NCI-H2081 treated with DMSO at 0.1 percent for 48 hours (cell line): ENCODE measurements at places on chromosomes 12 and 14.

DNA sequence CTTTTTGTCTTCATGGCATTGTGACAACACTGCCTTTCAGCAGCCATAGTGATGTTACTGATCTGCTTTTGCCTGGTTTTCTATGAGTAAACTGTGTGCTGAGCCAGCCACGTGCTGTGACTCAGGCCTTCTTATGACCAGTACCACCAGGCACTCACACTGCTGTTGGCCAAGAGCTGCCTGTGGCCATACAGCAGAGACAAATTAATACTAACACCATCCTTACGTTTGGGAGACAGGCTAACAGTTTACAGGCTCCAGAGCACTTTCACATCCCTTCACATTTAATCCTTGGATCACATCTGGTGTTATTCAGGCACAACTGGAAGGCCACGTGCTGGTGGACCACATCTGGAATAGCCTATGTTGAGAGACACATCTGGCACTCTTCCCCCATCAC lies 377.9 kb downstream of the CCDC91 start:
- DNase-seq: no peak

DNA sequence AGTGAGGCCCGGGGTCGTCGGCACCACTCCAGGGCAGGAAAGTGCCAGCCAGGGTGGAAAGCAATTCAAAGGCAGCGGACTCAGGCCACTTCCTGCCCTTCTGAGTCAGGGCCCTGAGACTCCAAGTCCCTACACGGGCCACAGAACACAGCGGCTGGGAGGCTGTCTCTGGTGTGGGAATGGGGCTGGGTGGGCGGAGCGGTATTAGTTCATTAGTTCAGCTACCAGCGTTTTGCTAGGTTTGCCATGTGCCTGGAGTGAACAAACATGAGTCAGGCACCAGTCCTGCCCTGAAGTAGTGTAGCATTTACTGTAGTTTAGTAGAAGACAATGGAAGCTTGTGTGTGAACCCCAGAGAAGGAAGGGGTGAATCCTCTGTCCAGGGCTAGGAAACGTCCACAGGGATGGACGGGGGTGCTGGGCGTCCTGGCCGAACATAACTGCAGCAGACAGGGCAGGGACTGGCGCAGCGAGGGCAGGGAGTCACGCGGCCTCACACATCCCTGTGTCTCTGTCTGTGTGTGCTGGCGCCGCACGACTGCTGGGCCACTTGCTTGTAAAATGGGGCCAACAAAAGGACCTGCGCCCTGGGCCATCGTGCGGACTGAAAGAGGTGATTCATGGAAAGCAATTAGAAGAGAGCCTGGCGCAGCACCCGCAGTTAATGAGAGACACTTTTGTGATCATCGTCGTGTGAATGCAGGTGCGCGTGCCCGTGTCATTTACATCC lies 186.4 kb upstream of the PRMT8 start:
- DNase-seq: peak; percentile 55

GRCh38 chr12:44464180-44464579 lies 411.9 kb downstream of the NELL2 start:
- no peak for DNase-seq

DNA sequence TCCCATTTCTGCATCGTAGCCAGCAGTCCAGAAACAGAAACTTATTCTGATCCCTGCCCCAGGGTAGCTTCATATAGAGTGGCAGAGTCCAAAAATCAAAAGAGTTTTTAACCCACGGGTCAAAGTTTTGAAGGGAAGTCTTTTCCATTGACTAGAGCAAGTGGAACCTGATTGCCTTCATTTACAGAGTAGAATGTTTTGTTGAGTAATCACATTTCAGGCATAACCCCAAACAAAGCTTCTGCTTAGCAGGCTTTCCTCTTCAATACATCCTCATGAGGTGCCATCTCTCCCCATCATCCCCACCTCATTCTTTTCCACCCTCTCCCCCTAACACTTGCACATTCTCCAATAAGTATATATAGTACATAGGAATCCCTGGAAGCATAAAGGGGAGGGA lies 516.0 kb upstream of the FBXO33 start:
- DNase-seq: no peak

GRCh38 chr12:2974560-2974971 lies 15.4 kb downstream of the TEAD4 start:
- DNase-seq: no peak

DNA sequence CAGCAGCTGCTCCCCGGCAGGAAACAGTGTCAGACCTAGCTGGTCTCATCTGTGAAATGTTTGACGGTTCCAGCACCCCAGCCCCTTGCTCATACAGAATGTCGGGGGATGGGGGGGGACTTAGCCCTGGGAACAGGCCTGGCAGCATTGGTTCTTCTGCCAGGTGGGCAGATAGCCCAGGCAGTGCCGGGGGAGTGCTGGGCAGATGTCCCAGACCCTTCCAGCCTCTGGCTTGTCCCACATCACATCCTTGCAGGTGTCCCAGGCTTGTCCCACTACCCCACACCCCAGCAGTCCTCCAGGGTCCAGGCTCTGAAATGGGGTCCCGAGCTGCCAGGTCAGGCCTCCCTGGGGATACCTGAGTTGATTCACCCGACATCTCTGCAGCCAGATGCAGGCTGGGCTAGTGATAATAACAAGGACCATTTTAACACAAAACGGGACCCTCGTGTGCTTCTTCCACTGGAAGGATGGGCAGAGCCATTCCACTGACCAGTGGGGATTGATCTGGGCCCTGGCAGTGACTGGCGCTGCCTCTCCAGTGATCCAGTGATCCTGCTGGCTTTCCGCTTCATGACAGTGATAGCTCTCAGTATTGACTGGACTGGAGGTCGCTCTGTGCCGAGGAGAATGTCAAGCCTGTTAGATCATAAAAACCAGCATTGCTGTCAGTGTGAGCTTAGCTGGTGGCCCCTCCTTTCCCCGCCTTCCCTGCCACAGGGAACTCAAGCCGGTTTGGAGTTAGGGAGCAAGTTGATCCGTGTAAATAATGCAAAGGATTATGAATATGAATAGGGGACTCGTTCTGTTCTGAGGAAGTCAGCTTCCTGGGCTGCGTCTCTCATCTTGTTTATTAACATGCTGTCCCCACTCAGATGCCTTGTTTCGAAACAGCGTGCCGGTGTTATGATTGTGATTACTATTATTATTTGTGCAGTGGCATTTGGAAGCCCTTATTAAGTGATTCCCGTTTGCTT lies 180.6 kb downstream of the AACS start:
- DNase-seq: no peak

GRCh38 chr12:10618338-10618987 lies 5.1 kb upstream of the MAGOHB start:
- DNase-seq: no peak

DNA sequence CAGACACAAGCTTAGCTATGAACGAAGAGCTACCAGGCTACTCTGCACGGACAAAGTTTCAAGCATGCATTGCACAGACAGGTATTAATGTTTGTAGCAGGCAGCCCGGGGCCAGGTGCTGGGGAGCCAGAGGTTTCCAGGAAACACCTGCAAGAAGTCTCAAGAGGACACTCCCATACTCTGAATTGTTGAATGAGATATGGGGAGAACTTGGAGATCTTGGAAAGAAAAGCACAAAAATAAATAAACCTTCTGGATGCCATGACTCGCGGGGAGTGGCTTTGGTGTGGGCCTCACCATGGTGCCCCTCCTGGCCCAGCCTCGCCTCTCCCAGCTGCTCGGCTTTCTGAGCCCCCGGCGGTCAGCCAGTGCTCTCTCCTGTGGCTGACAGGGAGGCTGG lies 186.8 kb downstream of the TTC7B start:
- DNase-seq: no peak

- no peak for DNase-seq
Observed at GRCh38 chr14:89344920-89345254, 72.1 kb downstream of the FOXN3 start.

- DNase-seq: no peak
Observed at GRCh38 chr12:38823738-38824137, 81.7 kb downstream of the CPNE8 start.

- no peak for DNase-seq
Observed at GRCh38 chr12:4416276-4416675, 29.3 kb downstream of the FGF6 start.

DNA sequence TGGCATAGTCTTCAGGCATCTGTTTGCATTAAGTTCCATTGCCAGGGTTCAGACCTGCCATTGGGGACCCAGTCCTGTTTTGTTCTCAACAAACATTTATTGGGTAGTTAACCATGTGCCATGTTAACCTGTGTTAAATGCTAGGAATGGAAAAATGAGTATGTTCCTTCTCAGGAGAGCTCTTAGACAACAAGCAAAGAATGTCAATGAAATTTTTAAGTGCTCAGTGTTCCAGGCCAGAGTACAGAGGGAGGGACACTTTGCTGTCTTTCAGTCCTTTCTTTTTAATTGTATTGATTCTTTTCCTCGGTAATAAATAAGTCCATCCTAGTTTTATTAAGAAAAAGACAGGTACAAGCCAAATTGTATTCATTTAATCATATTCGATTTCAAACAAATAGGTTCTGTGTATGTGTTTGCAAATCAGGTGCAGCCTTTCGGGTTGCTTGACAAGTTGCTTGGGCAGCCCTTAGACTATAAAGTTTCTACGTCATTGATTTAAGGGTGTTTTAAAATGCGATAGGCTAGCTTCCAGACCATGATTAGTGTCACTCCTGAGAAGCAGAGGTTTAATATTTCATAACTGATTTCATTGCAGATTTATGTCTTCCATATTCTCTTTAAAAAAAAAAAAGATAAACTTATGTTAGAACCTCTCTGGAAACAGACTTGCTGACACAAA lies 123.1 kb downstream of the DERA start:
- DNase-seq: no peak

DNA sequence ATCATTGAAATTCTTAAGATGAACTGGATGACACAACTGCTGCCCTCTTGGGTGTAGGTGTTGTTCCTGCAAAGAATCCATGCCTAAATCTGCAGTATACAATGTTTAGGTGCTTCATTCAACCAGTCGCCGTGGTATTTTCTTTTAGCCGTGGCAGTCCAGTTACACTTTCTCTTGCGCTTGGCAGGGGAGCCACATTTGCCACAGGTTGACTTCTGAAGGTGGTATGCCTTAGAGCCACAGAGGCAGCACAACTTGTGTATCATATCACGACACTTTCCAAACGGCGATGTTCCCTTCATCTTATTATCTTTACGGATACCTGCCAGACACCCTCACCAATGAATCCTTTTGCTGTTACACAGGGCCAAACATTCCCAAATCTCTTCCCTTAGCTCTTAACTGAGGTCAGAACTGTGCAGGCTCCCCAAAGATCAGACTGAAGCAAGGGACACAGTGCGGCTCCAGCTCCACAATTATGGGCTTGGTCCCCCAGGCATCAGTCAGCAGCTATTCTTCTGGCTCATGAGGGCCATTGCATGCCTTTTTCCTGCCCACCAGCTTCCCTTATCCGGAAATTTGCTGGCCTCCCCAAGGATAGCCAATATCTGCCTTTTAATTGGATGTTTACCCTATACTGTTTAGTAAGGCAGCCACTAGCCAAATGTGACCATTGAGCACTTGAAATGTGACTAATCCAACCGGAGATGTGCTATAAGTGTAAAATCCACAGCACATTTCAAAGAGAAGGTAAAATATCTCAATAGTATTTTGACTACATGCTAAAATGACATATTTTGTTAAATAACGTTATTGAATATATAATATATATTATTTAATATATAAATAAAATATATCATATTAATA lies 50.7 kb downstream of the SENP1 start:
- no peak for DNase-seq

- no peak for DNase-seq
Observed at GRCh38 chr12:52650520-52651081, 1.4 kb downstream of the KRT2 start.

DNA sequence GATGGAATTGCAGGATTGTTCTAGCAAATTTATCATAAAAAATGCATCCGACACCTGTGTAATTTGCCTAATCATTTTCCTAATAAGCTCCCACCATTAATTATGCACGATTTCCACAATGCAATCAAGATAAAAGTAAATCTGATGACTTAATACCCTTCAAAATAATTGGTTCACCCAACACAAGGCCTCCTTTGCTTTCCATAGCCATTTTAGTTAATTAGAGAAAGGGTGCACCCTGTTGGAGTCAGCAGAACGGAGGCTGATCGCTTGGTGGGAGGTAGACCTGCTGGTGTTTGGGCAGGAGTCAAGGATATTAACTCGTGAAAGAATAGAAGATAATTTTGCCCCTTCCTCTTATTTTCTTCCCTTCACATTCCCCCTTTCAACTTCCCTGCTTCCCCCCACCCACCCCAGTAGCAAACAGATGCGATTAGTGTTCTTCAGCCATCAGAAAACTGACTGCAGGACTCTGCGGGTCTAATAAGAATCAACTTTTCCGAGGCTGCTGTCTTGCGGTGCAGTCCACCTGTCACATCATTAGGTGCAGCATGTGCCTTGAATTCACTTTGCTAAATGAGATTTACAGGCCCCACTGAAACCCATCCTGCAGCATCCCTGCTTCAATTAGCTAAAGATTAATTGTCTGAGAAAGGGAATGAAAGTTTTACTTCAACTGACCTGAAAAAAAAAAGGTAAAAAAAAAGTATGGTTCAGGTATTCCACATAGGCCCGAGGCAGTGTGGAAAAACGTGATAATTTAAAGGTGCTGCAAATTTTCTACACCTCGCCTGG lies 553.7 kb upstream of the LMO3 start:
- DNase-seq: no peak

- no peak for DNase-seq
Observed at GRCh38 chr12:38638401-38638800, 267.0 kb downstream of the CPNE8 start.

GRCh38 chr12:131885543-131886057 lies 8.8 kb upstream of the ULK1 start:
- no peak for DNase-seq

DNA sequence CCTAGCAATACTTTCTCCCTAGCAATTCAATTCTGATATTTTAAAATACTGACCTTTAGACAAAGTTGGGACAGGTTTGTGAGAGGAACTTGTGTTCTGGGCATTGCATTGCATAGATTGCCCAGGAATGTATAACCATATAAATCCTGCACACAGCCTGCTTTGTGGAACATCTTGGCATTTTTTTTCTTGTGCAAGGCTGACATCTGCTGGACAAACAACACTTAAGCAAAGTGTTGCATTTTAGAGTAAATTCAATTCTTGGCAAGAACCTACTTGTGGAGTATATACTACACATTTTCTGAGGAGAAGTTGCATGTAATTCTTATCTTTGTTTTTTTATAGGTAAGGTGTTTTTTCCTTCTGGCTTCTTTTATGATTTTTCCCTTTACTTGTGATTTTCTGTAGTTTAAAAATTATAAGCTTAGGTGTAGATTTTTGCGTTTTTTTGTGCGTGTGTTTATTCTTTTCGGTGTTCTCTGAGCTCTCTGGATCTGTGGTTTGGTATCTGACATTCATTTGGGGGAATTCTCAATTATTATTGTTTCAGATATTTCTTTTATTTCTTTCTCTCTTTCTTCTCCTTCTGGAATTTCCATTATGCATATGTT lies 26.4 kb downstream of the TESPA1 start:
- no peak for DNase-seq
